Activated B cell treated with CpG ODN at 0.5 μM for 24 hours (primary cell): ENCODE measurements at places on chromosomes 7 and 10.

DNA sequence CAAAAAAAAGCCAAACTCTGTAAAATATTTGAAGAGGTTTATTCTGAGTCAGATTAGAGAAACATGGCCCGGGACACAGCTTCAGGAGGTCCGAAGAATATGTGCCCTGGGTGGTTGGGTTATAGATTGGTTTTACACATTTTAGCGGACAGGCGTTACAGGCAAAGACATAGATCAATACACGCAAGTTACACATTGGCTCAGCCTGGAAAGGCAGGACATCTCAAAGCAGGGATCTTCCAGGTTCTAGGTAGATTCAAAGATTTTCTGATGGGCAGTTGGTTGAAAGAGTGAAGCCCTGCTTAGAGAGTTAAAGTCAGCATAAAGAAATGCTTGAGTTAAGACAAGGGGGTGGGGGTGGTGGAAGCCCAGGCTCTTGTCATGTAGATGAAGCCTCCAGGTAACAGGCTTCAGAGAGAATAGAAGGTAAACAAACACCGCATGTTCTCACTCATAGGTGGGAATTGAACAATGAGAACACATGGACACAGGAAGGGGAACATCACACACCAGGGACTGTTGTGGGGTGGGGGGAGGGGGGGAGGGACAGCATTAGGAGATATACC lies 464.3 kb upstream of the ADARB2 start:
- no peak overlapping the region for H3K4me3 ChIP-seq
- H3K36me3 ChIP-seq = no peaks in the 10 kb centered on the region
- no peaks in the 10 kb centered on the region for H3K27me3 ChIP-seq
- DNase-seq = no peak
- H3K4me1 ChIP-seq = no peaks in the 10 kb centered on the region

- H3K4me3 ChIP-seq = no peak overlapping the region
- H3K27ac ChIP-seq = no peak overlapping the region
- H3K27me3 ChIP-seq = no peaks in the 10 kb centered on the region
- H3K4me1 ChIP-seq = peaks cover 32% of the 10 kb centered on the region
- no peaks in the 10 kb centered on the region for H3K36me3 ChIP-seq
Observed at GRCh38 chr7:108324053-108325038, 131.9 kb downstream of the NRCAM start.

GRCh38 chr10:67011981-67012380 lies 86.1 kb downstream of the LRRTM3 start:
- H3K36me3 ChIP-seq = no peaks in the 10 kb centered on the region
- DNase-seq = no peak
- no peak overlapping the region for H3K27ac ChIP-seq
- H3K4me3 ChIP-seq = no peak overlapping the region
- H3K27me3 ChIP-seq = no peaks in the 10 kb centered on the region

DNA sequence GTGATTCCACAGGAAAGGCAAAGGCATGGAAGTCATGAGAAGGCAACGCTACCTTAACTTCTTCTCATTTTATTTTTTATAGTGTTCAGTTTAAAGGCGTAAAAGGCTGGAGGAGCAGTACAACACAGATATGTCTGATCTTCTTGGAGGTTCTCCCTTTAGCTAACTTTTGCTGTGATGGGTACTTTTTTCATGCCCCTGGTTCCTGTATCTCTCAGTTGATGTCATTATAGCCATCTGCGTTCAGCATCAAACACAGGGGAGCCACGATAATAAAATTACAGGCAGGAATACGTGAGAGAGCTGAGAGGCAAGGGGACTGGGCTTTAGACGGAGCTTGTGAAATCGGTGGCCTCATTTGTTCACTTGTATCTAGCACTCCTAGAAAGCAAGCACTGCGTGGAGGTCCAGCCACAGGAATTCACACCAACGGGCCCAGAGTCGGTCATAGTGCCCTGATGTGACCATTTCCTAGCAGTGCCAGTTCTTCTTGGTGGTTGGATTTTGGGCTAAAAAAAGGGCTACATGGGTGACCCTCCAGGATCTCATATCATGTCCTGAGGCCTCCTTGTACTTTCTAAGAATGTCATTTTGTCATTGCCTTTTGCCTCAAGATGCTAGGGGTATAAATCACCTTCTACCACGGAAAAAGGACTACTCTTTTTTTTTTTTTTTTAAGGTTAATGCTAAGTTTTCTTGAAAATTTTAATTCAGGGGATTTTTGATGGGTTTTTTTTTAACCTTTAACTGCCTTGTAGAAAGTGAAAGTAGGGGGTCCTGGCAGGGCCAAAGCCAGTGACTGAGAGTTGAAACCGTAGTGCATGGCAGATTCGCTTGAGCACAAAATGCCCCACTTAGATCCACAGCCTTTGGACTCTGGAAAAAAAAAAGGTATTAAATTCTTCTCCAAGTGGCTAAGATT lies 191.5 kb downstream of the CELF2 start:
- no peak for DNase-seq
- peaks cover 93% of the 10 kb centered on the region for H3K4me1 ChIP-seq
- H3K36me3 ChIP-seq = peaks cover 84% of the 10 kb centered on the region
- peak overlapping the region; percentile 92 for H3K27ac ChIP-seq
- no peaks in the 10 kb centered on the region for H3K27me3 ChIP-seq

GRCh38 chr7:5349005-5349380 lies 66.2 kb downstream of the SLC29A4 start:
- peaks cover 65% of the 10 kb centered on the region for H3K36me3 ChIP-seq
- no peaks in the 10 kb centered on the region for H3K27me3 ChIP-seq
- no peak overlapping the region for H3K4me3 ChIP-seq
- no peak for DNase-seq
- H3K4me1 ChIP-seq = no peaks in the 10 kb centered on the region
- no peak overlapping the region for H3K27ac ChIP-seq

- no peaks in the 10 kb centered on the region for H3K36me3 ChIP-seq
- DNase-seq = no peak
- H3K4me1 ChIP-seq = no peaks in the 10 kb centered on the region
- peaks cover 6% of the 10 kb centered on the region for H3K27me3 ChIP-seq
Observed at GRCh38 chr7:29748286-29749099, 57.8 kb upstream of the WIPF3 start.

- no peak overlapping the region for H3K4me3 ChIP-seq
- H3K27ac ChIP-seq = no peak overlapping the region
- H3K27me3 ChIP-seq = no peaks in the 10 kb centered on the region
- no peaks in the 10 kb centered on the region for H3K36me3 ChIP-seq
- no peak for DNase-seq
- H3K4me1 ChIP-seq = no peaks in the 10 kb centered on the region
Observed at GRCh38 chr10:84783386-84783785, 455.0 kb downstream of the CCSER2 start.

DNA sequence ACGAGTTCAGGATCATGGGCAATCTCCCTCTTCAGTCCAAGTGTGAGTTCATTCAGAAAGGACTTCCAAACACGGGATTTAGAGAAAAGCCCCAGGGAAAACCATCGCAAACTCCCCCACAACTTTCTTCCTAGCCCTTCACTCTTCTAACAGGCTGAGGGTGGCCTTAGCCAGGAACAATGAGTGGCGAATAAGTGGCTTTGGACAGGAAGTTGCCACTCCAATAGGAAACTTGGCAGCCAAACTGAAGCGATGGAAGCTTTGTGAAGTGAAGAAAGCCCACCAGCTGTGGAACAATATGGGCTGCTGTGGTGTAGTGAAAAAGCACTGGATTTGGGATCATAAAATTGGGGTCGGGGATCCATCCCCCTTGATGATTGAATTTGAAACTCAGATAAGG lies 193.2 kb downstream of the TEX36 start:
- H3K4me1 ChIP-seq = no peaks in the 10 kb centered on the region
- no peak for DNase-seq
- no peaks in the 10 kb centered on the region for H3K36me3 ChIP-seq

- no peaks in the 10 kb centered on the region for H3K27me3 ChIP-seq
- H3K4me1 ChIP-seq = no peaks in the 10 kb centered on the region
- H3K4me3 ChIP-seq = no peak overlapping the region
Observed at GRCh38 chr10:102579328-102579727, 65.0 kb upstream of the TRIM8 start.

- H3K4me3 ChIP-seq = no peak overlapping the region
- H3K27me3 ChIP-seq = no peaks in the 10 kb centered on the region
- H3K4me1 ChIP-seq = no peaks in the 10 kb centered on the region
- no peak for DNase-seq
- H3K27ac ChIP-seq = no peak overlapping the region
Observed at GRCh38 chr7:41054960-41055661, 647.8 kb downstream of the INHBA start.

GRCh38 chr10:12121673-12122072 lies 7.8 kb upstream of the SEC61A2 start:
- H3K4me3 ChIP-seq = peak overlapping the region; percentile 68
- no peaks in the 10 kb centered on the region for H3K27me3 ChIP-seq
- no peak for DNase-seq
- H3K27ac ChIP-seq = peak overlapping the region; percentile 92
- H3K4me1 ChIP-seq = peaks cover 26% of the 10 kb centered on the region

- H3K4me3 ChIP-seq = no peak overlapping the region
- H3K36me3 ChIP-seq = no peaks in the 10 kb centered on the region
- DNase-seq = no peak
- no peak overlapping the region for H3K27ac ChIP-seq
- H3K27me3 ChIP-seq = peaks cover 3% of the 10 kb centered on the region
Observed at GRCh38 chr10:93745408-93746065, 12.2 kb upstream of the LGI1 start.

DNA sequence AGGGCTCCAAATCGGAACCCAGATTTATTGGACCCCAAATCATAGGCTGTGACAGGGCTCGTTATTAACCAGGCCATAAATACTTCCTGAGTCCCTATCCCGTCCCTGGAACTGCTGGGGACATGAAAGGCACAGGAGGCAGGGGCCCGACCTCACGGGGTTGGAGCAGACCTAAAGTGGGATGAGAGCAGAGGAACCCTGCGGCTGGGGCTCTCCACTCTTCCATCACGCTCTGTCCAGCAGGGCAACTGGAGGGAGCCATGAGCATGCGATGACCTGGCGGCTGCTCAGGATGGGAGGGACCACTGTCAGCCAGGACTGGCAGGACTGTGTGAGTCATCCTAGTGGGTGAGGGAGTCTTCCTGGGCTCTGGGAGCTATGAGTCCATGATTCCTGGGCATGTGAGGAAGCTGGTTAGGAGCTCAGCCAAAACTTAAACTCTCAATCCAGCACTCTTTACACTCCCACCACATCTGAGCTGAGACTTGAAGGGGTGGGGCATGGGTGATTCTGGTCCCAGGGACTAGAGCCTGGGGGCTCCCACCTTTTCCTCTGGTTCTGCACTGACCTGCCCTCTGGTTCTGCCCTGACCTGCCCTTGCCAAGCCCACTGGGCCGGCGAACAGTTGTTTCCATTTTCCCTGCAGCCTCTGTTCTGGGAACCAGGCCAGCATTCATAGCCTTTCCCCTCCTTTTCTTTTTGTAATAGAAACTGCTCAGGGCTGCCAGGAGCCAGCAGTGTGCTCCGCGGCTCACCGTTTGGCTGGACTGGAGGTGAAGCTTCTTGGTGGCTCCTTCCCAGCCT lies 47.1 kb downstream of the SYPL1 start:
- H3K36me3 ChIP-seq = peaks cover 1% of the 10 kb centered on the region
- peak overlapping the region; percentile 99 for H3K27ac ChIP-seq
- H3K27me3 ChIP-seq = no peaks in the 10 kb centered on the region
- peaks cover 95% of the 10 kb centered on the region for H3K4me1 ChIP-seq
- H3K4me3 ChIP-seq = no peak overlapping the region

DNA sequence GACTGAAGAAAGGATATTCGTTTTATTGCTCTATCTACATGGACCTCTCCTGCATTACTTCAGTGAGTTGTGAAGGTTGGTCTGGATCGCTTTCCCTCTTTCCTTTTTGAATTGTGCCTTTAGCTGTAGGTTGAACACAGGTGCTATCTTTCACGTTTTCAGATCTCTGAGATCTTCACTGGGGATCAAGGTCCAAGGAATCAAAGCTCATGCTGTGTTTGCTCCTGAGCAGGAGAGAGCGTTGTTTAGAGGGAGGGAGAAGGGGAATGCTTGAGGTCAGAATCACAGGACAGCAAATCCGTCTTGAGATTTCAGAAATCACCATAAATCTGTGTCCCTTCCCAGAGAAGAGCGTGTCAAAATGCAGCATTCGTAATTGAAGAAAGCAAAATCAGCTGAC lies 105.0 kb downstream of the INSYN2A start:
- no peaks in the 10 kb centered on the region for H3K36me3 ChIP-seq
- H3K27me3 ChIP-seq = no peaks in the 10 kb centered on the region
- DNase-seq = no peak

GRCh38 chr7:98841179-98841997 lies 28.4 kb downstream of the TMEM130 start:
- H3K27me3 ChIP-seq = peaks cover 5% of the 10 kb centered on the region
- no peak overlapping the region for H3K4me3 ChIP-seq
- DNase-seq = peak; percentile 72
- no peak overlapping the region for H3K27ac ChIP-seq
- no peaks in the 10 kb centered on the region for H3K36me3 ChIP-seq

- peaks cover 54% of the 10 kb centered on the region for H3K4me1 ChIP-seq
- no peak for DNase-seq
- no peaks in the 10 kb centered on the region for H3K27me3 ChIP-seq
- peaks cover 30% of the 10 kb centered on the region for H3K36me3 ChIP-seq
Observed at GRCh38 chr10:102775201-102775934, 31.6 kb downstream of the WBP1L start.
